ENCODE measurements at places on chromosomes 4 and X.

- no peak for DNase-seq
These were observed 13.6 kb downstream of the PRSS12 start for GRCh38 chr4:118338981-118339765.

GRCh38 chr4:99832321-99832720, 15.7 kb downstream of the DAPP1 start:
- no peak for DNase-seq

GRCh38 chr4:76981644-76982043, 32.1 kb downstream of the SEPTIN11 start:
- no peak for DNase-seq

- peak; percentile 41 for DNase-seq
These were observed 6.9 kb downstream of the PJA1 start for GRCh38 chrX:69158166-69158980.

DNA sequence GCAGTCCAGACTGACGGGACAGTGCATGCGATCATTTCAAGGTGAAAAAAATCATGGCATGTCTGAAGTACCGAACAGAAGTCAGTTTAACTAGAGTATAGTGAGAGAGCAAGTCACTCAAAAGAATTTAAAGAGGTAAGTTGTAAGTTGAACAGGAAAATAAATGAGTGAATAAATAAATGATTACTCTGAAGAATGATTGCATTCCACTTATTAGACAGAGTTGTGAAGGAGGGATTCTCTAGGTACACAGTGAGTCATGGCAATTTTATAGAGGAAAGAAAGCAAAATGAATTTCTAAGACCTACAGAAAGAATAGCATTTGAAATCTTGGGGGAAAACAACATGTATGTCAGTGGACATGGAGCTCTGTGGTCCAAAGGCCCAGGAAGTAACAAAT, 37.1 kb upstream of the SLC7A11 start:
- no peak for DNase-seq

- DNase-seq: no peak
These were observed 538 bp downstream of the SCML2 start for GRCh38 chrX:18353931-18354368.

GRCh38 chr4:78031417-78031950, 25.6 kb upstream of the FRAS1 start:
- no peak for DNase-seq

DNA sequence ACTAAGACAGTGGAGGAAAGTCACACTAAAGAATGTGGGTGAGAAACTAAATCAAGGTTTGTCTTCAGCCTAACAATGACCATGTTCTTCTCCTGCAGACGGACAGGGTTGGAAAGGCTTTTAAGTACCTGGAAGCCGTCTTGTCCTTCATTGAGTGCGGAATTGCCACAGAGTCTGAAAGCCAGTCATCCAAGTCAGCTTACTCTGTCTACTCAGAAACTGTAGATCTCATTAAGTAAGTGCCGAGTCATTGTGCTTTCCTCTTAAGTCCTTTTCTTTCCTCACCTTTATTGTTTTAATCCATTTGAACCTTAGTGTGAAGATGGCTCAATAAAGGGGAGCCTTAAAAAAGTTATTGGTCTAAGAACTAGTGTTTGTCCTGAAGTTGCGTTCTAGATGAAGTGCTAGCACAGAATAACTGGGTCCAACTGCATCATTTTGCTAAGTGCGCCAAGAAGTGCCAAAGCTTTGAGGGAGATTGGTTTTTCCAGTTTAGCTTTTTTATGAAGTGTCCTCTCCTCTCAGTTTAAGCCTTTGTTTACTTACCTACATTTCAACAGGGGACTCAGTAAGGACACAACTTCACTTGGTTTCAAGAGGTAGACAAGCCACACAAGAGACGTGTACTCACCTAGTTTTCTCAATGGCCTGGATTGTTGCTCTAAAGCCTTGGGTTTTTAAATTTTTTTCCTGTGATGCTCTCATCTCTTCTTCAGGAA, 89.3 kb downstream of the KLHL8 start:
- DNase-seq: no peak

GRCh38 chr4:60216752-60217151, 983.4 kb upstream of the ADGRL3 start:
- no peak for DNase-seq

GRCh38 chrX:39859991-39860861, 237.5 kb downstream of the BCOR start:
- peak; percentile 66 for DNase-seq

- no peak for DNase-seq
These were observed 354.0 kb downstream of the HS3ST1 start for GRCh38 chr4:11074581-11075241.

DNA sequence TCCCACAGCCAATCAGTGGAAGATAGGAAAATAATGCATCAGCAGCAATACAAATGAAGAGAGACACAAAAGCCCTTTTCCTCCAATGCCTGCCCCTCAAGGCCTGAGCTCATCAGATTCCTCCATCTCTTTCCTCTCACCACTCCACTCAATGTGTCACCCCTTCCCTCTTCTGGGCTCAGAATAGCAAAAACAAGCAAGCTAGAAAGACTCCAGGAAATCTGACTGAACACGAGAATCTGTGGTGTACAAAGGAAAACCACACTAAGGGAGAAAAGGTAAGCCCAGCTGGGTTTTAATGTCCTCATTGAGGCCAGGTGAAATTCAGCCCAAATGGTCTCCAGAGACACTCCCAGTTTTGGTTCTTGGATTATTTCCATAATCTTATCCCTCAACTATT, 46.3 kb downstream of the ARHGEF9 start:
- DNase-seq: no peak

- DNase-seq: no peak
These were observed 193.1 kb downstream of the SLIT2 start for GRCh38 chr4:20444599-20445337.

- DNase-seq: no peak
These were observed 171.1 kb upstream of the PITX2 start for GRCh38 chr4:110793890-110794554.

GRCh38 chr4:2438822-2439718, 20.3 kb downstream of the CFAP99 start:
- DNase-seq: no peak

GRCh38 chr4:37934096-37934495, 26.1 kb upstream of the PTTG2 start:
- no peak for DNase-seq

DNA sequence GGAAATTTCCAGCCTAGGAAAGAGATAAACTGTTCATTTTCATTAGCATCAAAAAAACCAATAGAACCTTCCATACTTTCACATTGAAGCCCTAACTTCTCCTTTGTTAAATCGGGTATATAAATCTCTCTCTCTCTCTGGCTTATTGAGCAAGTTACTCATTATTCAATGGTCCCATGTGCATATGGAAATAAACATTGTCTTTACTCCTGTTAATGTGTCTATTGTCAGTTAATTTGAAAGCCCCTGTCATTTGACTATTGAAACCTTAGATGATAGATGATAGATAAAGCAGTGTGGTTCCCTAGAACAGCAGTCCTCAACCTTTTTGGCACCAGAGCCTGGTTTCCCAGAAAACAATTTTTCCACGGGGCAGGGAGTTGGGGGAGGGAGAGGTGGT, 46.8 kb downstream of the CENPVL3 start:
- DNase-seq: no peak

- DNase-seq: no peak
These were observed 175.7 kb upstream of the TBC1D9 start for GRCh38 chr4:140931911-140932310.

- DNase-seq: no peak
These were observed 106.1 kb downstream of the GALNTL6 start for GRCh38 chr4:171919314-171919713.

DNA sequence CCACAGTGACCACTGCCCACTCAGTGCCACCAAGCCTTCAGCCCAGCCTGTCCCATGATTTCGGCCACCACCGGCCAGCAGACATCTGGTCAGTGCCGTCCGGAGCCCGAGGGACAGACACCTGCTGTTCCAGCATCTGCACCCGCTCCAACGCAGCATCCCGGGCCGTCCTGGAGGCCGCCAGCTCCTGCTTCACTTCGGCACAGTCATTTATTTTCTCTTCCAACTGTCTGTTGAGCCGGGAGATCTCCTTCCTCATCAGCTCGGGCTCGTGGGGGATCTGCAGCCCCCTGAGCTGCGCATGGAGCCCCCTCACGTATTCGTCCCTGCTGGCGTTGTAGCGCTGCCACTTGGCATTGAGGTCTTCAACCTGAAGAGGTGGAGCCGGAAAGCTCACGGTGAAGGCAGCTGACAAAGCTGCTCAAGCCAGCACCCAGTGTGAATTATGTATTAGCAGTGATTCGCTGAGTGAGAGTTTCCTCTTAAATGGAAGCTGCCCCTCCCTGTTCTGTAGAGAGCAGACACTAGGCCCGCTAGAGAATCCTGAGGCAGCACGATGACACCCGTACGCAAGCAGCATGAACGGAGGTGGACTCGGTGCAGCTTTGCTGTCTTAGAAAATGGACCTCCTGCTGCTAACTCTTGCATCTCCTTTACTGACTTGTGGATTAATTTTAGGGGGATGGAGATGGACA, 11.4 kb downstream of the TNIP2 start:
- no peak for DNase-seq

GRCh38 chrX:47840111-47840510, 3.4 kb downstream of the ZNF81 start:
- no peak for DNase-seq

GRCh38 chr4:155964016-155964891, 10.6 kb upstream of the CTSO start:
- DNase-seq: no peak

DNA sequence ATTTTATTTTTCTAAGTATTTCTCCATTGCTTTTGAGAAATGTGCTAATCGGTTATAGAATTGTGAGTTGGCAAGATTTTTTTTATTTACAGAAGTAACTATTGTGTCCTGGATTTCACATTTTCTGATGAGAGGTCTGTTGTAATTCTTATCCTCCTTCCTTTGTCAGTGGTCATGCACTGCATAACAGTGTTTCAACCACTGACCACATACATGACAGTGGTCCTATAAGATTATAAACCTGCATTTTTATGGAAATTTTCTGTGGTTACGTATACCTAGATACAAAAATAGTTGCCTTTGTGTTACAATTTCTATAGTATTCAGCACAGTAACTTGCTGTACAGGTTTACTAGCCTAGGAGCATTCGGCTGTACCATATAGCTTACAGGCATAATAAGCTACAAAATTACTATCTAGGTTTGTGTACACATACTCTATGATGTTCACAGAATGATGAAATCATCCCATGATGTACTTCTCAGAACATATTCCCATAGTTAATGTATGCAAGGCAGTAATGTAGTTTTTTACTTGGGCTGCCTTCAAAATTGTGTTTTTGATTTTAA, 47.8 kb downstream of the APELA start:
- no peak for DNase-seq

GRCh38 chr4:142351958-142352357, 494.1 kb downstream of the INPP4B start:
- no peak for DNase-seq

GRCh38 chr4:185880571-185880970, 68.6 kb upstream of the SORBS2 start:
- DNase-seq: no peak

DNA sequence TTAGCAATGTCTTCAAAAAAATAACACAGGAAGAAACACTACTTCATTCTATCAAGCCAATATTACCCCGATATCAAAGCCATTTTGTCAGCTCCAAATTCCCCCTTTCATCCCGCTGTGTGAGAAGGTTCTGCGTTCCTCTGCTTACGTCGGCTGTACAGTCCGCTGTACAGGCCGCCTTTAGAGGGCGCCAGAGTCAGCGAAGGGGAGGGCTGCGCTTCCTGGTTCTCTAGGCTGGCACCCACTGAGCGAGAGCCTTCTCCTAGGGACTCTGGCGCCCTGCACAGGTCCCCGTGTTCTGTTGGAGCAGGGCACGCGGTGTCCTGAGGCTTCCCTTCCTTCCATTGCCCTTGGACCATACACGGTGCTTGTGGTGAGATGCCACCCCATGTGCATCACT, 25.3 kb upstream of the CT45A1 start:
- DNase-seq: no peak

GRCh38 chr4:119087656-119088055, 48.0 kb upstream of the MYOZ2 start:
- no peak for DNase-seq

- no peak for DNase-seq
These were observed 5.2 kb downstream of the APLN start for GRCh38 chrX:129649268-129650182.

GRCh38 chrX:85113746-85114145, 110.1 kb downstream of the APOOL start:
- no peak for DNase-seq

- no peak for DNase-seq
These were observed 38.9 kb downstream of the ATP8A1 start for GRCh38 chr4:42618023-42618422.

DNA sequence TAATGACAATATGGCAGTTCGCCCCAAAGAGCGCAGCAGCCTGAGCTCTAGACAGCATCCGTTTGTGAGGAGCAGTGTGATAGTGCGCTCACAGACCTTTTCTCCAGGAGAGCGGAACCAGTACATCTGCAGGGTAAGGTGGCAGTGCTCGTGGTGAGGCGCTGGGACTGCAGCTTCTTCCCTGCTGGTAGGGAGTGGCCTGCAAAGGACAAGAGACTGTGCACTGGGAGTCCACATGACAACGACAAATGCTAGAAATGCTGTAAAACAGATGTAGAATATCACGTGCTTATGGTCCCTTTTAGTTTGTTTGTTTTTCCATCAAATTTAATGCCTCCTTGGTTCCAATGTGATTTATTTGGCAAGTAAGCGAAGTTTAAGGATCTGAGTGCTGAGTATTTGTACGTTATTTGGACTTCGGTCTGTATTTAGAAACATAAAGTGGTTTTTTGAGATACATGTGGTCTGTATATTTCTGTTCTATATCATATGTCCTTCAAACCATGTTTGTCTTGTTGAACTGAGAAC, 35.8 kb downstream of the CLDN22 start:
- DNase-seq: no peak

DNA sequence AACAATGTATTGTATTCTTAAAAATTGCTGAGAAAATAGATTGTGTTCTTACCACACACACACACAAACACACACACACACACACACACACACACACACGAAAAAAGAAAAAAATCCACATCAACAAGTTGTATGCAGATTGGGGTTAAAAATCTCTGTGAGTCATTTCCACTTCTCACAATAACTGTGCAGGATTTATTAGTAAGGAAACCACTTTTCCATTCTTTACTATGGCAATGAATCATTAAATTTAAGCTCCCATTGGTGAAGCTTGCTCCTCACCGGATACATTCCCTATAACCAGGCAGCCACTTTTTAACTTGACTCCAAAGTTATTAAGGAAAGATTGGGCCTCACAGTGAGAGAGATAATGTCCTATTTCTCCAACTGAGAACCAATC, 19.7 kb upstream of the MAGEE1 start:
- no peak for DNase-seq

DNA sequence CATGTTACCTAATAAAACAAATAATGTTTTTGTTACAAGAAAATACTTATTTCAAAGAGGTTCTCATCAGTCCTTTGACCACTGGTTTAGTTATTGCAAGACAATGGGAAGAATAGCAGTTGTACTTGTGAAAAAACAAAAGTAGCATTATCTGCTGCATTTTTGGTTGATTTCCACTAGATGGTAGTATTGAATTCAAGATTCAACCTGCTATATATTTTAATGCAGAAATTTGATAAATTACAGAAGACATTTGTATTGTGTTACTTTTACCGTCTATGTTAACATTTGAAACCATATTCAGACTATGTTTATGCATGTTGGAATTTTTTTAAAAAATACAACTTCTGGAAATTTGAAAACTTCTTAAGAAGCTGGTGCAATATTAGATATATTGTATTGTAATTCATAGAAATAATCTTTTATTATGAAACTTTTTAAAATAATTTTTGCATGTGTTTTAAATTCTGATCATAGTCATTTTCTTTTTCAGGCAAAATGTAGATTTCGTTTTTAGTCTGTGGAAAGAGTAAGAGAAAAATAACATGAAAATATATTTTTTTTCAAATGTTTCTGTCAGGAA, 56.4 kb downstream of the SPCS3 start:
- peak; percentile 6 for DNase-seq

Measured in CD4-positive, alpha-beta T cell treated with Interleukin-4 for 1 hour (primary cell).